Activated naive CD4-positive, alpha-beta T cell (primary cell): ENCODE measurements at places on chromosomes 11 and 22.

GRCh38 chr22:22925146-22925804 lies 37.7 kb downstream of the IGLL5 start:
- no peak for DNase-seq

DNA sequence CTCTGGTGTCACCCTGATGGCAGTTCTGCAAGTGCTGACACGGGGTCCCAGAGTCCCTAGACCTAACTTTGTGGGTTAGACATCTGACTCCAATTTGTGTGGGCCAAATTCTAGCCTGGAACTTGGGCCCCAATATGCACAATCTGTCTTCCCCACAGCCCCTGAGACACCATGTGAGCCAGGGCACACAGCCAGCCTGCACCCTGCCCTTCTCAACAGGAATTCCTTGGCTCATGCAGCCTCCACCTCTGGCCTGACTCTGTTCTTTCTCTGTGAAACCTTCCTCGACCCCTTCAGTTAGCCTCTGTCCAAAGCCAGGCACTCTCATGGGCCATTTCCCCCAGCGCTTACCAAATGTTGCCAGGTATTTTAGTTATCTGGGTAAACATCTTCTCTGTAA lies 59.1 kb upstream of the POU2AF1 start:
- no peak for DNase-seq

- no peak for DNase-seq
These were observed 1022.5 kb downstream of the TBC1D22A start for GRCh38 chr22:47784991-47785390.

DNA sequence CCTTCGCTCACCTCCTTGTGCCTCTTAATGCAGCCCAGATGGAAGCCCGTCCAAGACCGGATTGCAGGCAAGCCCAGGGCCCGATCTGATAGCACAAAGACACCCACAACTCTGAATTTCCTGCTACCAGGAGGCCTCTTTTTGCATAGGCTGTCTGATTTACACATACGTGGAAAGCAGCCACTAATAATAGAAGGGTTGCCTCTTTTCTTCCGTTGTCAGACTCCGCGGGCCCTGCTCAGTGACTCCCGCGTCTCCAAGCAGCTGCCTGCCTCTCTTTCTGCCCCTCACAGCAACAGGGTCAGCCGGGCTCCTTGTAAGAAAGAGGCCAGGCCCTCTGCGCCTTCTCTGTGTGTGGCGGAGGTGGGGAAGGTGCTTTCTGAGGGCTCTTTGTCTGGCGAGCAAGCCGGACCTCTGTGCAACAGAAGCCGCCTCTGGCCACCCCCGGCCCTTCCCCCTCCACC lies 26.7 kb downstream of the FLI1 start:
- no peak for DNase-seq

DNA sequence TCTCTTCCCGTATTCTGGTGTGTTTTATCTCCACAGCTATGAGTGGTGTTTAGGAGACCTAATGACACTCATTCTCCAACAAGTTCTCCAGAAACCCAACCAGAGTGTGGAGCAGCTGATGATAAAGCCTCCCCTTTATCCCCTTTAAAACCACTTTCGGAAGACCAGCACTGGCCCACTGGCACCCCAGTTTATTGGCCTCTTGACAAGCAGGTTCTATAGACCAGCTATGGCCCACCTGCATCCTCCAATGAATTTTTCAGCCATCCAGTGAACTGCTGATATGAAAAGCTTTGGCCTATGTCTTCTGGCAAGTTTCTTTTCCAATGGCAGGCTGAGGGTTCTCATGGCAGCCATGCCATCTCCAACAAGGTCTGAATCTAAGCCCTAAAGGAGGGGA lies 27.4 kb downstream of the CHST1 start:
- no peak for DNase-seq

GRCh38 chr11:80815752-80816453 lies 1375.1 kb upstream of the TENM4 start:
- DNase-seq: no peak

DNA sequence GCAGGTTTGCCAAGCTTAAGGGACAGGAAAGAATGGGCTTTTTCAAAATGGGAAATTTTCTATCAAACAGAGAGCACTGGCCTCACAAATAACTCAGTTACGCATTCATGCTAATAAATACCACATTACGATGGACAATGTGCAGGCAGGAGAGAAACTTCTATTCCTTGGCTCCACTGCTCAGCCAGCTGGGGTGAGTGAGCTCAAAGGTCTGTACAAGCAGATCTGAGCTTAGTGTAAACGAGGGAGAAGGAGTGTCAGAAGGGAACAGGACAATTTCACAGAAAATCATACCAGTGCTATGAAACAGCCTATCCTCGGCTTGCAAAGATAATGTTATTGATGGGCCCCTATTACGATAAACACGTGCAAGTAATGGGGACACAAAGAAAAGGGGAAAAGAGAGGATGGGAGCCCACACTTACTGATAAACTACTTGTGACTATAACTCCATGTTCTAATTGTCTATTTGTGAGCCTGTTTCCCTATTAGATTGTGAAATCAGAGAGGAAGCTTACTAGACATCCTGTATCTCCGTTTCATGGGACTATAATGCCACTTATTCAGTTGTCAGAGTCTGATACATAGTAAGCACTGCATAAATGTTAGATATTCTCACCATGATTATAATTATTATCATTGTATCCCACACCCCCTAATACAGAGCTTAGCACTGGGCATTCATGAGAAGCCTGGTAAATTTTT lies 46.3 kb downstream of the AMOTL1 start:
- no peak for DNase-seq

DNA sequence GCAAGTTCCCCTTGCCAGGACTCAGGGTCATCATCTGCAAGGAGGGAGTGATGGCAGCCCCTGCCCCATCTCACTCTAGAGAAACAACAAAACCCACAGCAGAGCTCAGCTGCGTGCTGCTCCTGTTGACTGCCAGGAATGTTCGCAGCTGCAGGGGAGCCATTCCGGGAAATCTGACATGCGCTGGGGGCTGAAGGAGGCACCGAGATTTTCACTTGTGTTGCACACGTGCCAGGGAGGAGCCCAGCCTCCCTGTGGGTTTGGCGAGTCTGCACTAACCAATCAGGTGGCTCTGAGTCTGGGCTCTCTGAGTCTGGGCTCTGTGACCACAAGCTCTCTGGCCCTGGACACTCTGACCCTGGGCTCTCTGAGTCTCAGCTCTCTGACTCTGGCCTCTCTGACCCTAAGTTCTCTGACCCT lies 10.5 kb downstream of the FGF3 start:
- DNase-seq: no peak

DNA sequence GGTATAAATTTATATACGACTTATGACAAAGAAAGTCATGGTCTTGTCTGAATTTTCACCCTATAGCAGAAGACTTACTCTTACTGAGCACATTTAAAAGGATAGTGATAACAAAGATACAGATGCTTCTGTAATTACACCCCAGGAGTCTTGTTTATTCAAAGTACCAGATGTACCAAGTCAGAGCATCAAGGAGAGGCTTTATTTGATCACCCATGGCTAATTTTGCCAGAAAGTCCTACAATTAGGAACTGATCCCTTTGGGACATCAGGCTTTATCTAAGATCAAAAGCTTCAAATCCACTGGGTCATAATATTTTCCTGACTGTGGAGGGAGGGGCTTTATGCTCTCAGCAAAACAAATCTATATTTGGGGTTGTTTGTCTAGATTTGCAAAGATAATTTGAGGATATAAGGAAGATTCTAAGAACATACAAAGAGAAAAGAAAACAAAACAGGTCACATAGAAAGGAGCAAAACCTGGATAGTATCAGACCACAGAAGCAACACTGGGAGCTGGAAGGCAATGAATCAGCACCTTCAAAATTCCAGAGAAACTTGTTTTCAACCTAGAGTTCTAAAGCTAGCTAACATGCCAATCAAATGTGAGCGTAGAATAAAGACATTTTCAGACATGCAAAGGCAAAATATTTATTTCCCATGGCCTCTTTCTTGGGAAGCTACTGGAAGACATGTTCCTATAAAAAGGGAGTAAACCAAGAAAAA lies 124.8 kb upstream of the CSNK2A3 start:
- DNase-seq: no peak

GRCh38 chr11:133818302-133818701 lies 27.0 kb downstream of the SPATA19 start:
- DNase-seq: no peak

DNA sequence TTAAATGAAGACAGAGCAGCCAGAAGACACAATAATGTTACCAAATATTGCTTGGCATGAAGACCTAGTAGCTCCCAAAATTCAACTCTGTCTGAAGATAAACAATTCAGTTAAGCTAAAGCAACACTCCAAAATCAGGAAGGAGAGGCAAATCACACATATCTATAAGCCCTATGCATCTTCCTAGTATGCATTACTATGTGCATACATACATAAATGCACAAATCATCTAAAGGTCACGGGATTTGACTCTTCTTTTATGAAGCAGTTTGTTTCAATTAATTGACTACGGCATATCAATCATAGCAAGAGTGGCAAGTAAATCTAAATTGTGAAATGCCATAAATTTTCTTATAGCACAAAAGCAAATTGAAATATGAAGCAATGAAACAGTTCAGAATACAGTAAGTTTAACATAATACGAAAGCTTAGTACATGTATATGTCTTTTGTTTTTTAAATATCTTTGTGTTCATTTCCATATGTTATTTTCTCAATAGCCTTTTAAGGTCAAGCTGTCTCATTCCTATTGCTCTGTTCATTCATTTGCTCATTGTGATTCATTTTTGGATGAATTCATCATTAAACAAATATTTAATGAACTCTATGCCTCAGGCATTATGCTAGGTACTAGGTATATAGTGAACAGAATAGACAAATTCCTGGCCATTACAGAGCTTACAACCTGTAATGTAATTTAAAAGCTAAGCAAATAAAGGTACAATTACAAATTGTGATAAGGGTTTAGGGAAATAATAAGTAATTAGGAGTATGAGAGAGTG lies 540.5 kb downstream of the DLG2 start:
- DNase-seq: no peak

DNA sequence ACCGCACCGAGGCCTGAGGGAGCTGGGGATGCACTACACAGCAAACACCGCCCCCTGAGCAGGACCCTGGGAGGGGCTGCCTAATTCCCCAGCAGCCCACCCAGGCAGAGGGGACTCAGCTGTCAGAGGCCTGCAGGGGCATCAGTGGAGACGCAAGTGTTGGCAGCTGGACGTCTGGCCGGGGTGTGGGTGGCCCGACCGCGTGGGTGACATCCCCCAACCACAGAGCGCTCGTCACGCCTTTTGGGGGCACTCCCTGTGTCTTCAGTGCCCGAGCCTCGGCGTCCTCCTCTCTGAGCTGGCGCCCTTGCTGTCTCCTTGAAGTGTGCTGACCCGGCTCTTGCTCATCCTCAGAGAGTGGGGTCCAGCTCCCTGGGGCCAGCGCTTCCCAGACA lies 150.2 kb downstream of the BRD1 start:
- DNase-seq: no peak
